ENCODE measurements at places on chromosomes 7 and 10.

DNA sequence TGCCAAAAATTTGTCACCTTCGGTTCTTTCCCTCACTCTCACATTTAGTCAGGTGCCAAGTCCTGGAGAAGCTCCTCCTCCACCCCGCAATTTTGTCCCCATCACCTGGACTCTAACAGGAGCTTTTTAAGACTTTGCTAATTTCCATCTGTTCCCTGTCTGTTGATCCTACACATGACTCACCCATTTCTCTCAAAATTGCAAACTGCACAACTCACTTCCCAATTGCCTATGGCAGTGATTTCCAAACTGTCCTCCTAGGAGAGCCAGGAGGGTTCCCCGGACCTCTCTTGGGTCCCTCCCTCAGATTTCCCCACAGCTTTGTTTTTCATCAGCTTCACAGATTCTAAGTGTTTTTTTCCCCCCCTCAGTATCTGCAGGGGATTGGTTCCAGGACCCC lies 120.3 kb downstream of the WNT2 start:
- DNase-seq = no peak

- DNase-seq = no peak
These were observed 58.2 kb downstream of the TMEM270 start for GRCh38 chr7:73918926-73919693.

DNA sequence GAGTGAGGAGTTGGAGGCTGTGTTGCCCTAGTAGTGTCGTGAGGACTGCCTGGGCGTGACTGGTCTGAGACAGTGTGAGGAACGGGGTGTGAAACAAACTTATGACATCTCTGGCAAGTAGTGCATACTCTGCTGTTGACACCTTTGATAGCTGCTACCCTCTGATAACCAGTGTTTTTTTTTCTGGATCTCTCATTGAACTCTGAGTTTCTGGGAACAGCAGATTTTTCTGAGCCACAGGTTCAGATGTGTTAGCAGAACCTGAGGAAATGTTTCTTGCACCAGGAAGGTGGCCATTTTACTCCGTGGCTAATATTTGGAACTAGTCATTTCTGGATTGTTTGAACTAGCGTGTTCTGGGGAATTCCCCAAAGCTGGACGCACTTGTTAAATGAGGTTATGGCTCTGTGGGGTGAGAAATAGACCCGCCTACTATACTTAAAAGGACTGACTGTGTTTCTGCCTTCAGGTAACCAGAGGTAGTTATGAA lies 52.9 kb downstream of the AUTS2 start:
- DNase-seq = no peak

DNA sequence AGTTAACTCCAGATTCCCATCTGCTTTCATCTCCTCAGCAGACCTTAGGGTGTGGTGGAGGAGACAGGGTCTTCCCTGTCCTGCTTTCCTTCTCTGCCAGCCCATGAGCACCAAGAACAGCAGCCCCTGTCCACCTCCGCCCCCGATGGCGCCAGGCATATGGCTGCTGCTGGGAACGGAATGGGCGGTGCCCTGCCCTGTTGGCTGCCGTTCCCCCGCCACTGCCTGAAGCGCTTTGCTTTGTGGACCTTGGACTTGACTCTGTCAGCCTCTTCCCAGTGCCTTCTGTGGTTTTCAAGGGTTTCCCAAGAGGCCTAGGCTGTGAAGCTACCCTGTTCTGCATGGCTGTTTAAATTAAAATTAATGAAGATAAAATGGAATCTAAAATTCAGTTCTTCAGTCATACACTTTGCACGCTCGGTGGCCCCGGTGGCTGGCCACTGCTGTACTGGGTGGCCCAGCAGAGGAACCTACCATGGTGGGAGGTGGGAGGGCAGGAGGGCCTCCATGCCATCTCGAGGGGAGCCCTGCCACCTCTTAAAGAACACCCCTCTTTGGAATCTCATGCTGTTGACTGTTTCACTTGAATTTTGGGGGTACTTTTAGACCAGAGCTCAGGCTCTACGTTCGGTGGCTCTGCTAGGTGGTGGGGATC lies 78.7 kb downstream of the NKX6-2 start:
- no peak for DNase-seq

GRCh38 chr10:96292971-96293920 lies 11.0 kb upstream of the DNTT start:
- DNase-seq = no peak

DNA sequence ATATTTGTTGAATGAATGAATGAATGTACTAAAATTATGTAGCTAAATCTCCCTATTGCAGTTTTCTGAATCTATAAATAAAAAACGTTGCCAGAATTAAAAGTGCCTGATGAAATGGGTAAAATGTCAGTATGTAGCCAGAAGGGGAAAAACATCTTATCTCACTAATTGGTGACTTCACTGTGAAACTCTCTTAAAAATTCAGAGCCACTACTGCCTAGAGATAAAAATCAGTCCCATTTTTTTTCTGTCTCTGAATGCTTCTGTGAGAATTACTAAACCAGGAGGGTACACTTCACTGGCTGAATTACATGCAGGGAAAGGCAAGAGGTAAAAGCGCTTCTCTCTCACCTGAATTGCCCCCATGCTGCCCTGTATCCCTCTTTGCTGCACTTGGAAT lies 69.6 kb upstream of the HPS1 start:
- DNase-seq = no peak

GRCh38 chr10:80196270-80196949 lies 8.9 kb downstream of the ANXA11 start:
- DNase-seq = no peak

- DNase-seq = no peak
These were observed 37.3 kb upstream of the PDZD8 start for GRCh38 chr10:117412469-117413010.

GRCh38 chr7:33463131-33463530 lies 333.8 kb downstream of the BBS9 start:
- no peak for DNase-seq

- DNase-seq = no peak
These were observed 186.5 kb upstream of the BET1 start for GRCh38 chr7:94190599-94191061.

DNA sequence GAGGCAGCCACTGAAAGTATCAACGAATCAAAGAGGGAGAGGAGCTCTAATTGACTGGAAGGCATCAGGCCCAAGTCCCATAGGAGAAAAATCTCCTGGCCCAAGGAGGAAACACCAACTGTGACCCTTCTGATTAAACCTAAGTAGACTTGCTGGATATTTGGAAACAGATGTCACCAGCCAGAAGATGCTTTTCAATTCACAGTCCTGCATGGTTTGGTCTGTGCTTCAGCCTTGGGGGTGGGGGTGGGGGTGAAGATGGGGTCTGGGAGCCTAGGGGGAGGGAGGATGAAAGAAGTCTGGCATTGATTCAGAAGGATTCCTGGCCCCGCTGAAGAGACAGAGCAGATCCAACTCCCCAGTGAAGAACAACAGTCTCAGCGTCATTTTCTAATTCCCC lies 623.7 kb downstream of the PARD3 start:
- no peak for DNase-seq

GRCh38 chr10:2681891-2682290 lies 385.5 kb upstream of the PFKP start:
- DNase-seq = no peak

- DNase-seq = no peak
These were observed 64.2 kb downstream of the CNOT4 start for GRCh38 chr7:135445690-135446089.

DNA sequence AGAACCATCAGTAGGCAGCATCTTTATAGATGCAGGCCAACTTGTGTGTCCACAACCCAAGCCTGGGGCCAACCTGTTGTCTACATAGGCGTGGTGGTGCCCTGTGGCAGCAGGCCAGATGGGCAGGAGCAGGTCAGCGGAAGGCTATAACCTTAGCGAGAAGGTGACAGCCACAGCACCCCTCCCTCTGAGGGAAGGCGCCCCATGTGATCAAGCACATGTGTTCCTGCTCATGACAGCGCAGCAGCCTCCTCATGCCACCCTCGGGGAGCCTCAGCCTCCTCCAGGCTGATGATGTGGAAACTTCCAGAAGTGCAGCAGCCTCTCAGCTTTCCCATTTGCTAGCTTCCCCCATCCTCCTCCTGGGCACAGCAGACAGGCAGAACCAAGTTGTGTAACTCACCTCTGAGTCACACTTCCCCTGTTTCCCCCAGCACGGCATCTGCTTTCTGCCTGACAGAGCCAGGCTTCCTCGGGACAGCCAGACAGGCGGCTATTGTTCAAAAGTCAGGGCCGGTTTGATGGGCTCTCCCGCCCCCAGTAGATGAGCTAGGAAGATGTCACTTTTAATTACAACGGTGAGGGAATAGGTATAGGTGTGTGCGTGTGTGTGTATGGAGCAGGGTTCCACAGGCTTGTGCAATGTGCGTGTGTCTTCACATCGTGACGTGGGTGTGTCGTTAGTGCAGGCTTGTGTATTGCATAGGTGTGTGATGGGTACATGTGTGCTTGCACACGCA lies 312.0 kb upstream of the ZMIZ1 start:
- DNase-seq = no peak

DNA sequence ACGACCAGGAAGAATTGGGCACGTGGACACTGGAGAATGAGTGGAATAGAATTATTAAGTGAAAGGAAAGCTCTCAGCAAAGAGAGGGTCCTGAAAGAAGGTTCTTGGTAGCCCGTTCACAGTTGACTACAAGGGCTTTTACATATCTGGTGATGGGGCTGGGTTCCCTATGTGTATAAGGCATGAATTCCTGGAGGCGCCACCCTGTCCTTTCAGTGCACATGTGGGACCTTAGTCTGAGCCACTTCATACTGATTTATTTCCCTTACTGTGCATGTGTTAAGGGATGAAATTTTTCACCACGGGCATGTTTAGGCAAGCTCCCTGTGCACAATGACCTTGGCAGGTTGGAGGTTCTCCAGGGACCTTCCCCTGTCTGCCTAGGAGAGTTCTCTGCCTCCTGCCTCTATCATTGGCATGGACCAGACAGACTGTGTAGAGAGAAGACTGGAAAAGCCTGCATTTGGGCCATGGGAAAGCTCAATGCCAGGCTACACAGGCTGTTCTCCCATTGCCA lies 145.9 kb upstream of the ITGB1 start:
- no peak for DNase-seq

- no peak for DNase-seq
These were observed 104.7 kb downstream of the SFMBT2 start for GRCh38 chr10:7306147-7306546.

DNA sequence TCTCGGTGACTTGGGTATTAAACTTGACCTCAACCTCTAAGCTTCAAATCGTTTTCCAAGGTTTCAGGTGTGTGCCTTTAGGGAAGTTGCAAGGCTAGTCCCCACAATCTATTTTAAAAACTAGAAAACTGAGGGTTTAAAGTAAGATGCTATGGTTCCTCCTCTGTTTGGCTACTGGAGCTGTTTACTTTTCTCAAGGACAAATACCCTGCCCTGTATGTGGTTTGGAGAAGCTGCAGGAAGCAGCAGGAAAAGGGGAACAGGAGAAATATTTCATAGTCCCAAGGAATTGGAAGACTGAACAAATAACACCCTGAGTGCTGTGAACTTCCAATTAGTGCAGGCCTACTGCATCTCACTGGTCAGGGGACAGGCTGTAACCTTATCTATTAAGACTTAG lies 135.9 kb downstream of the NRP1 start:
- no peak for DNase-seq

- DNase-seq = no peak
These were observed 275.1 kb upstream of the KLF14 start for GRCh38 chr7:131008840-131009711.

GRCh38 chr7:107499731-107500130 lies 29.9 kb downstream of the GPR22 start:
- DNase-seq = no peak

GRCh38 chr7:92221766-92222165 lies 23.9 kb downstream of the KRIT1 start:
- no peak for DNase-seq

DNA sequence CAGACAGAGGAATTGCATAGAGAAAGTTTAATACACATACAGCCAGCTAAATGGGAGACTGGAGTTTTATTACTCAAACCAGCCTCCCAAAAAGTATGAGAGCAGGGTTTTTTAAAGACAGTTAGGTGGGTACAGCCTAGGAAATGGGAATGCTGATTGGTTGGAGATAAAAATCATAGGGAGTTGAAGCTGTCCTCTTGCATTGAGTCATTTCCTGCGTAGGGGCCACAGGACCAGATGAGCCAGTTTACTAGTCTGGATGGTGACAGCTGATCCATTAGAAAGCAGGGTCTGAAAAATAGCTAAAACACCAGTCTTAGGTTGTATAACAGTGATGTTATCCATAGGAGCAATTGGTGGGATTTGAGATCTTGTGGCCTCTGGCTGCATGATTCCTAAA lies 76.1 kb upstream of the POM121L12 start:
- no peak for DNase-seq

GRCh38 chr10:24360282-24361127 lies 151.6 kb downstream of the KIAA1217 start:
- peak; percentile 4 for DNase-seq

- DNase-seq = no peak
These were observed 12.7 kb downstream of the PTPRE start for GRCh38 chr10:127919418-127920271.

GRCh38 chr10:60663850-60664249 lies 114.4 kb upstream of the CDK1 start:
- DNase-seq = no peak

GRCh38 chr7:86773309-86773708 lies 129.6 kb downstream of the GRM3 start:
- DNase-seq = no peak

- no peak for DNase-seq
These were observed 33.8 kb upstream of the RBM20 start for GRCh38 chr10:110610308-110610774.

DNA sequence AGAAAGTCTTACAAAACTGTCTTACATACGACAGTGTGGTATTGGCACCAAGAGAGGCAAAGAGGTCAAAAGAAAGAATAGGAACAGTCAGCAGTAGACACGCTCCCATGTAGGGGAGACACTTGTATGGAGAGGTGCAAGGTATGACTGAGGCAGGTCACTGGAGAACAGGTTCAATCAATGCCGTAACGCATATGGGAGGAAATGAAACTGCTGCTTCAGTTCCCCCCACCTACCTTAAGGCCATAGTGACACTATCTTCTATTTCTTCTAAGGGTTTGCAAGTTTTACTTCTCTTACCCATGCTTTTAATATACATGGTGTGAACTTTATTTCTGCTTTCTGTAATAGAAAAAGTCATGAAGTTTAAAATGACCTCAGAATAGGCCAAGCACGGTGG lies 5.5 kb upstream of the PITRM1 start:
- no peak for DNase-seq

DNA sequence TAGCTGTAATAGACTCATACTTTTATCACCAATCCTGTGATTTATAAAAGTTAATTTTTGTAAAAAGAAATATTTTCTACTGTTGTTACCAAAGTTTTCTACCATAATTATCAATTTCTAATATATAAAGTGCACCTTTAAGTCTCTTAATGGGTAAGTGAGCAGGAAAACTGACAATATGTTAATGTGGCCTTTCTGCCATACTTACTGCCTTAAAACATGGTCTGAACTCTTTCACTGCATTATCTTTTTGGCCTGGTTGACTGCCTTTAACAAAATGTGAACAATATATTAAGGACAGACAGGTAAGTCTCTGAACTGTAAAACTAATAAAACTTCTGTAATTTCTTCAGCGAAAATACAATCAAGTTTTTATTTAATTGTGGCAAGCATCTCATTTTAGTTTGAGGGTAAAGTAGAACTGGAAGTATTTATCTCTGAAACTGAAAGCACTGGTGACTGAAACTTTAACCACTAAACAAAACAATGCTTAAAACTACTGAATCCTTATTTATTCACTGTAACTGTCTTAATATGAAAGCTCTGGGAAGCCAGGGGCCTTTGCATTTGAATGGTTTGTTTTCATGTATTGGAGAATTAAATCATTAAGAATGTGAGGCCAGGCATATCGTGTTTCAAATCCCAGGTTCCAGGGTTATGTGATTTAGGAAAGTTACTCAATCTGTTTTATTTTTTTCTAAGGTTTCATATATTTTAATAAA lies 948.8 kb upstream of the POT1 start:
- no peak for DNase-seq

Data from stimulated activated CD4-positive, alpha-beta T cell treated with anti-CD3 and anti-CD28 coated beads, TNF-alpha, amount 100 ng/mL, for 1 hour (primary cell).